IPS DF 19.7 (cell line): ENCODE measurements at places on chromosomes 12 and 14.

GRCh38 chr12:11568762-11569478 lies 80.6 kb upstream of the ETV6 start:
- DNase-seq: no peak

DNA sequence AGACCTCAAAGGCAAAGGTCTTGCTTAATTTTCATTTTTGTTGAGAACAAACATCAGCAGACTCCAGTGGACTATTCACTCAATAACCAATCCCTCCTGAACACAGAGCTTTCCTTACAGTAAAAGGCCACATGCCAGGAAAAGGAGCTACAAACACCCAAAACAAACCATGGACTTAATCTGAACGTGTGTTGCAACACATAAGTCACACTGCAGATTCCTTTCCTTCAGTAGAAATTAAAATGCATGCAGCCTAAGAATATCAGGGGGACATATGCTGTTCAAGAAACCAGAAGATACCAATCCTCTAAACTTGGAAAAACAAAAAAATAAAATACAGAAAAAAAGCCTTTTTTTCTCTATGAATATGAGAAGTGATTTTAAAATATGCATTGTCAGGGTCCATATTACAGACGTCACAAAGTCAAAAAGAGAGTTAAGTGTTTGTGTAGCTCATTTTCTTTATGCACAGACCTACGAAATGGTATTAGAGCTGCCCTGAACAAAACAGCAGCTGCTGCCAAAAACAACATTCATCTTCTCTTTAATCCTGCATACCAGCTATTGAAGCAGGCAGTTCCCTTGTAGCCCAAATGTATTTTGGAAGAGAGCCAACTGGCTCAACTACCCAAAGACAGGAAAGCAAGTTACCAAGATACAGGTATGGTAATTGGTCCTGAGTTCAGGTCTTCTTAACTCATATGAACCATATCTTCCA lies 26.2 kb downstream of the KITLG start:
- DNase-seq: no peak

DNA sequence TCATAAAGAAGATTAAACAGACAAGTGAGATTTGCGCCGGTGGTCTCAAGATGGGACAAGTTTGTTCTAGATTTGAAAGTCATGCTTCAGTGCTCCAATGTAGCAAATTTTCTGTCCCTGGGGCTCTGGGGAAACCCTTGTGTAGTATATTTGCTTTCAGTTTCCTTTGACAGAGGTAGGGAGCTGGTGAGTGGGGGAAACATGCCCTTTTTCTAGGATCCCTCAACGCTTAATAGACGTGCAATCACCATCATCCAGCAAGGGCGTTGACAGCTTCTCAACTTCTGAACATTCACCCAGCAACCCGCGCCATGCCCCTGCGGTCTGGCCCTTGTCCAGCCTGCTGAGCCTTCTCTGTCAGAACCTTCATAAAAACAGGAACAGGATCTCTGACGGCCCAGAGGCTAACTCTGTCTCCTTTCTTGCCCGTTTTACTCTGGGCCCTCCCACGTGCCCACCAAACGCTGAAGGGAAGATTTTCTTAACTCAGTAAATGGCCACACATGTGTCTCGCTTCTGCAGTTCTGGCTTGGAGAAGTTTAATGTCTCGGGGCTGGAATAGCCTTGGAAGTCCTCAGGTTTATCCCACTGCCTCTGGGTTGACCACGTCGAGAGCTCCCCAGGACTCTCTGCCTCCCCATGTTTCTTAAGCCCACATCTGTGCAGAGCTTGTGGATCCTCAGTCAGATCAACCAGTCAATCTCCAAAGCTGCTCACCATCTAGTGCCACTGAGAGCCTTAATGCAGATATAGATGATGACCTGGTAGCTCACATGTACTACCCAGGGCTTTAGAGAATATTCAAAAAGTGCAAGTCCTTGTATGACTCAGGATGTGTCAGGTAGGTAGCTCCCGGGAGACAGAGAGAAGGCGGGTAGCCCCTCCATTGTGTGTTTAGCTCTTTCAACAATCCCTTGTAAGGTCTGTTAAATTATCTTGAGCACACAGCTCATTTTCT lies 58.1 kb upstream of the CCND2 start:
- no peak for DNase-seq

DNA sequence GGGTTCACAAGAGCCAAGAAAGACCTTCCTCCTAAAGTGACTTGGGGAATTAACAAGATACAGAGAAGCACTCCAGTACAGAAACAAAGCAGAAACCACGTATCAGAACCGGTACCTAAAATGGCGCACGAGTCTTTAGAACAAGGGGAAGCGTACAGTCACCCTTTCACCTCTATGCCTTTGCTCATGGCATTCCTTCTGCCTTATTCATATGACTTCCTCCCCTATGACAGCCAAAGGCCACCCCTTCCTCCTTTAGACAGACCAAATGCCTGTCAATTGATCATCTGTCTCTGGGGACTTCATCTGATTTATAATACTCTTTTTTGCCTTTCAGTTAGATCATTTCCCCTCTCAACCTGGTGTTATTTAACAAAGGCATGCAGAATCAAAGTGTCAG lies 89.5 kb upstream of the OSBPL8 start:
- no peak for DNase-seq

DNA sequence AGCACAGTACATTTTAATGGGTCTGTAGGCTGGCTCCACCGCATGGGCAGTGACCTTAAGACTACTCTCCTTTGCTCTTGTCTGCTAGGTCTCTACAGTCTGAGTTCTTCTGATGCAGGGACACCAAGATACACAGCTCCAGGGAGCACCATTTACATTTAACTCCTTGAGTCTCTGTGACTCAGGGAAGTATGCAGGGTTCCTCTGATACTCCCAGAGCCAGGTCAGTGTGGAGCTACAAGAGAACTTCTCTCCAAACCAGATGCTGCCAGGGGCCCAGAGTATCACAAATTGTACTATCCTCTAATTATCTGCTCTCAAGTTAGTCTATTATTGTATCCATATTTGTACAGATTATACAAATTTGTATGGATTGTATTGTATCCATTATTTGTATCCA lies 15.2 kb downstream of the ZFP36L1 start:
- DNase-seq: no peak

- DNase-seq: no peak
Measured at GRCh38 chr14:60095781-60096450, 4.2 kb downstream of the PCNX4 start.

- DNase-seq: no peak
Measured at GRCh38 chr12:12474471-12474928, 88.2 kb downstream of the DUSP16 start.

DNA sequence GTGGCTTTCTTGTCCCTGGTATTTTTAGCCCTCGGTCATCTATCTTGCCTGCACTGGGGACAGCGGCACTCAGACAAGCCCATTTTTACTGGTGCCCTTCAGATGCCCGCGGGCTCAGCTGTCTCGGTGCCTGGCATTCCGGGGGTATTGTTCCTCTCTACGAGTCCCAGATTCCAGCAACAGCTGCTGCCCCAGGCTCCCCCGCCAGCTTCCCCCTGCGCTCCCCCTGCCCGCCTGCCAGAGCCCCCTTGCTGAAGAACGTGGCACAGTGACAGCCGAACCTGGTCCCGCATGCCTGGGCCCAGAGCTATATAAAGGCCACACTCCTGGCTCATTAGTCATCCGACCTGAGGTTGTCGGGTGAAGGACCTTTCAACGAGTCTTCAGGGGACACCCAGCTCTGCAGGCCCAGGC lies 10.9 kb upstream of the MYL2 start:
- DNase-seq: no peak

DNA sequence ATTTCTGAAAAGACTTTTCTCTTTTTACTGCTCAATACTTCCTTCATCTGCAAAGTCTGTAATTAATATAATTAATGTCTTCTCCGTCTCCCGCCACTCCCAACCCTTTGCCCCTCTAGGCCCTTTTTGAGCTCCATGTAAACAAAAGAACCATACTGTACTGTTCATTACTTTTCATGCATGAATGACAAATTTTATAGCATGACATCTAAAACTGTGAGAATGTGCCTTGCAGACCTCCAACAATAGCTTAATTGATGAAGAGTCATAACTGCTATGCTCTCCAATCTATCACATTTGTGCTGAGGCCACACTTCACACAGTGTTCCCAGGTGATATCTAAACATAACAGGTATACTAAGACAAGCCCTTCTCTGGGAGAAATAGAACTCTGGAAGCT lies 1122.7 kb upstream of the ATXN7L3B start:
- no peak for DNase-seq

DNA sequence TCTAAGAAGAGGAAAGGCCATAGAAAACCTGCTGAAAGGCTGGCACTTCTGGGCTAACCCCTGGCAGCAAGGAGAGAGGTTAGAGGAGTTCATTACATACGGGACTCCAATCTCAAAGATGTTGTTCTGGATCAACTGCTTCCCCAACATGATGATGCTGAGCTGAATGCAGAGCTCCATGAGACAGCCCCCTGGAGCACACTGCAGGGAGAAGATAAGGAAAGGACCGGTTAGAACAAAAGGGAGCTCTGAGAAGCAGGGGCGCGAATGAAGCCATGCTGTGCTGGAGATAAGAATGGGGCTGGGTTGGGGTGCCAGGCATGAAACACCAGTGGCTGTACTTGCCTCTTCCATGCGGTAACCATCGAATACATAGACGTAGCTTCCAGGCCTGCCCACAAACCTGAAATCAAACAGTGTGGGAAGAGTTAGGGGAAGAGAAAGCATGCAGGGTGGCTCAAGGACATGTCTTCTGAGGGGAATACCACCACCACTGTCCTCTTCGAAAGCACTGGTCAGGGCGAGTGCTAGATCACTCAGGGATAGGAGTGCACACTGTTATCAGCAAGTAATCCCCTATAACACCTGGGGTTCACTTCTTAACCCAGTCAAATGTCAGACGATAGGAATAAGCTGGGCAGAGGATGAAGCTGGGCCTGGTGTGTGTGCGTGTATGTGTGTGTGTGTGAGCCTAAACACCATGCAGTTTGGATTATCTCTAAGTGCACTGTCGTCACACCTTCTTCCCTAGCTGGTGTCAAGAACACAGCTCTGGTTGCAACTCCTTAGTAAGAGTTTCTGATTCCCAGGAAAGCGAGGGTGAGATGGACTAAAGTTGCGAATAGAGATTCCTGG lies 180.9 kb downstream of the NTF3 start:
- no peak for DNase-seq

DNA sequence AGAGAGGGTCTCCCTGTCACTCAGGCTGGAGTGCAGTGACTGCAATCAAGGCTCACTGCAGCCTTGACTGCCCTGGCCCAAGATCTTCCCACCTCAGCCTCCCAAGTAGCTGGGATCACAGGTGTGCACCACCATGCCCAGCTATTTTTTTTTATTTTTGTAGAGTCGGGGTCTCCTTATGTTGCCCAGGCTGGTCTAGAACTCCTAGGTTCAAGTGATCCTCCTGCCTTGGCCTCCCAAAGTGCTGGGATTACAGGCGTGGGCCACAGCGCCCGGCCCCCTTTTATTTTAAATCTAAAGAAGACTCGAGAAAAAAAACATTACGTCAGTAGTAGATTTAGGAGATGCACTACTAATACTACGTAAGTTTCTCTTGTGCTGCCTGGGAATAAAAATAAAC lies 14.3 kb downstream of the FOS start:
- DNase-seq: no peak

DNA sequence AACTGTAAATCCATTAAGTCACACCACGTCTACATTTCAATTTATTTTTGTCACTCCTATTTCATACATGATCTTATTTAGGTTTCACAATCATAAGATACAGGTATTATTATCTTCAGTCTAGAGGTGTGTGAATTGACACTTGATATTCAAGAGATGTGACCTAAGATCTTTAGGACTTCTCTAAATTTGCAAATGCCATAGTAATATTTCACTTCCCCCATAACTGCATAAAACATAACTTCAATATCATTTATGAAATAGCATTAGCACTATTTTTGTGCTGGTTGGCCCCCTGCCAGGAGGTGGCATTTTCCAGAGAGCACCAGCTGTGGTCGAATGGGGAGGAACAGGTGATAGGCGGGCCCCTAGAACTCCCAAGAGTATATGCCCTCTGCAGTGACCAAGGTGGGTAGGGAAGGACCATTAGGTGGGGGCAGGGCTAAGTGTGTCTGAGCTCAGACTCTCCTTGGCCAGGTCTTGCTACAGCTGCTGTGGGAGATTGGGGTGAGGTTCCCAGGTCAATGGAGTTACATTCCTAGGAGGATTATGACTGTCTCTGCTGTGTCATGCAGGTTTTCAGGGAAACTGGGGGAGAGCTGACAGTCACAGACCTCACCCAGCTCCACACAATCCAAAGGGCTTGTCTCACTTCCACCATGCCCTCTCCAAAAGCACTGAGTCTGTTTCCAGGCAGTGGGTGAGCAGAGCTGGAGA lies 49.2 kb upstream of the ERGIC2 start:
- no peak for DNase-seq

DNA sequence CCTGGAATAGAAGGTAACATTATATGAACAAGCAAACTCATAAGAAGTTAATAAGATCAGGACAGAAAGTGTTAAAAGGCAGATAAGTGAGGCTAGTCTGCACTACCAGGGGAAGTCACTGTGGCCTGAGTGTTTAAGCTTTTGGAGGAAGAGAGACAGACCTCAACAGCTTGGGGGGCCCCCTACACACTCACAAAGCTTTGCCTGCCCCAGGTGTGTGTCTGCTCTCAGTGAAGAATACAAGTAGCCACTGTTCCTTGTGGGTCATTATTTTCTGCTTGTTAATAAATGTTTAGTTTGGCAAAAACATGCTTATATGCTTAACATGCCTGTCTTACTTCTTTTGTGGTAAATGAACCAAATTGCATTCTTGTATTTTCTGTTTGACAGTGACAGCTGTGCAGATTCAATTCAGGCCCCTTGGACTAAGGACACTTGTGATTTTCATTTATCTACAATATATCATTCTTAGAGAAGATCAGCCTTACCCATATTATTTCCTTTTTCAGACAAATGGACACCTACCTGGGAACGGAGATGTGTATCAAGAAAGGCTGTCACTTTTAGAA lies 50.7 kb upstream of the C12orf71 start:
- DNase-seq: no peak

DNA sequence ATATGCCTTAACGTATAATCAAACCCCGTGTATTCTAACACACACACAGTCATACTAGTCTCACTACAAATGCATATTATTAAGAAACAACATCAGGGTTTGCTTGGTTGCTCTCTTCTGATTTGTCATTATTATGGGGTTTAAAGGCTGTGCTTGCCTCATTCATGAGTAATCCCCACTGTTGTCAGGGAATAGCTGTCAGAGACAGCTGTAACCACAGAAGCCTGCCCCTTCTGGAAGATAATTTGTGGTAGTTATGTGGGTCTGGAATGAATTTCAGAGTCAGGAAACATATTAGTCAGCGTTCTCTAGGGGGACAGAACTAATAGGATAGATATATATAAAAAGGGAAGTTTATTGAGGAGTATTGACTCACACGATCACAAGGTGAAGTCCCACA lies 456.9 kb upstream of the TMEM132C start:
- no peak for DNase-seq

DNA sequence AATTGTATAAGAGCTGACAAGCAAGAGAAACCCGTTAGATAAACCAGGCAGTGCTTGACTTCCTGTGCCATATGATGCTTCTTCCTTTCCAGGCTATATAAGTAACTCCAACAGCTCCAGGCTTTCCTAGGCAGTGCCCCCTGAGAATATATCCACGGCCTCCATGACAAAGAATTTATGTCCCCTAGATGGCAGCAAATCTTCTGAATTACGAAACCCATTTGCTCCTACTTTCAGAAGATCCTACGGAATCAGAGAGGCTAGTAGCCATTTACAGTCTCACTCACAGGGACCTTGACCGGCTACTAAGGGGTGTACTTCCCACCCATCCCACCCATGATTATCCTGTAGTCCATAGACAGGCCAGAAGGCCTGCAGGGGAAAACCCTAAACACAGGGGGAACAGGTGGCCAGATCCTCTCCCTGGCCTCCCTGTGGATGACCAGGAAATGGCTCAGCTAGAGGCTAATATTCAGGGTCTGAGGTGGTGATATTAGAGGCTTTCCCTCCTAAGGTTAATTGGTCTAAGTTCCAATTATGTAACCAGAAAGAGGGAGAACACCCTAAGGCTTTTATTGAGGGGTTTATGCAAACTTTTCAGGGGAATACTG lies 77.2 kb upstream of the DCD start:
- DNase-seq: no peak
